Stimulated activated naive B cell treated with anti-CD40 and anti-IgM and Interleukin-4, amounts not matched to agents 10 μg/mL and 1 μg/mL and 100 μg/mL, for 72 hours (primary cell): ENCODE measurements at places on chromosomes 5 and 9.

- DNase-seq: no peak
Measured at GRCh38 chr9:90308691-90309090, 333.9 kb downstream of the DIRAS2 start.

- no peak for DNase-seq
Measured at GRCh38 chr5:6319116-6319515, 59.2 kb downstream of the MED10 start.

- DNase-seq: no peak
Measured at GRCh38 chr5:1402611-1403255, 42.5 kb downstream of the SLC6A3 start.

DNA sequence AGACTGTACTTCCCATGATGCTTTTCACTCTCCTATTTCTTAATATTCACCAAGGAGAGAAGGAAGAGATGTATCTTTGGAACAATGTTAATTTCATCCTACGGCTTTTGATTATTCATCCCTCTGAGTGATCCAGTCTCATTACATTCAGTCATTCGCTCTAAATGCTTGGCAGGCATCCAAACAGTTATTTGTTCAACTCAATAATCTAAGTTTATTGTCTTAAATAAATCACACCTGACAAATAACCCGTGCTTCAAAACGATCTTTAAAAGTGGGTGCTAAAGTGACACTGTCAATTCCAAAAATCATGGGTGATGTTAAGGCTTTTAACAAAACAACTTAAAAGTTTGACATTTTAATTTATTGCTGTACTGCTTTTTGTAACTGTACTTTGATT, 233.1 kb downstream of the RASEF start:
- no peak for DNase-seq

GRCh38 chr5:7871653-7872052, 2.7 kb downstream of the MTRR start:
- no peak for DNase-seq

DNA sequence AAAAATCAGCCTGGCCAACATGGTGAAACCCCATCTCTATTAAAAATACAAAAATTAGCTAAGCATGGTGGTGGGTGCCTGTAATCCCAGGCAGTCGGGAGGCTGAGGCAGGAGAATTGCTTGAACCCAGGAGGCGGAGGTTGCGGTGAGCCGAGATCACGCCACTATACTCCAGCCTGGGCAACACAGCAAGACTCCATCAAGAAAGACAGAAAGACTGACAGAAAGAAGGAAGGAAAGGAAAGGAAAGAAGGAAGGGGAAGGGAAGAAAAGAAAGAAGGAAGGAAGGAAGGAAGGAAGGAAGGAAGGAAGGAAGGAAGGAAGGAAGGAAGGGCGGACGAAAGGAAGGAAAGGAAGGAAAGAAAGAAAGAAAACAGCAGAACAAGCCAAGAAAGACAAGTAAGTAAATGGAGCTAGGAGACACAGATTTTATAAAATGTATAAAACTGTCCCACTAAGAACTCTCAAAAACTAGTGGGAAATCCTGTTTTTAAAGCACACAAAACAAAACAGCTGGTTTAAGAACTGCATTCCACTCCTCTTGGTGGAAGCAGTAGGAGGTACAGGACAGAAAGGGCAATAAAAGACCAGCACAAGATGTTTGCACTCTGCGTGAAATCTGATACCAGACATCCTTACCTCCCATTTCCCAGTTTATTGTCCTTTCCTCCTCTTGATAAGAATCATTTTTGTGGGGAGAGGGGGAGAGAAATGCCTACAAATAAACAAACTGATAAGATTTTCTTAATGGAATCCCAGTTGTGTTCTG, 46.7 kb downstream of the MYO10 start:
- no peak for DNase-seq

DNA sequence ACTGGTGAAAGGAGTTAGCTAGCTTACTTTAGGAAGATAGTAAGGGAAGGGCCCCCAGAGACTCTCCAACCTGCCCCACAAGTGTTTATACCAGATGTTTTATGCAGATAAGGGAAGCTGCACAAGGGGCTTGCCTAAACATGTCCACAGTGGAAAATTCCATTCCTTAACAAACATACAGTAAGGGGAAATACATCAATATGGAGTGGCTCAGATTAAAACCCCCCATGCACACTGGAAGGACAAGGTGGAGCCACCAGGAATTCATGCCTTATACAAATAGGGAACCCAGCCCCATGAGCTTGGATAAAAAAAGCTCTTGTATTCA, 106.3 kb upstream of the GPBP1 start:
- DNase-seq: no peak

DNA sequence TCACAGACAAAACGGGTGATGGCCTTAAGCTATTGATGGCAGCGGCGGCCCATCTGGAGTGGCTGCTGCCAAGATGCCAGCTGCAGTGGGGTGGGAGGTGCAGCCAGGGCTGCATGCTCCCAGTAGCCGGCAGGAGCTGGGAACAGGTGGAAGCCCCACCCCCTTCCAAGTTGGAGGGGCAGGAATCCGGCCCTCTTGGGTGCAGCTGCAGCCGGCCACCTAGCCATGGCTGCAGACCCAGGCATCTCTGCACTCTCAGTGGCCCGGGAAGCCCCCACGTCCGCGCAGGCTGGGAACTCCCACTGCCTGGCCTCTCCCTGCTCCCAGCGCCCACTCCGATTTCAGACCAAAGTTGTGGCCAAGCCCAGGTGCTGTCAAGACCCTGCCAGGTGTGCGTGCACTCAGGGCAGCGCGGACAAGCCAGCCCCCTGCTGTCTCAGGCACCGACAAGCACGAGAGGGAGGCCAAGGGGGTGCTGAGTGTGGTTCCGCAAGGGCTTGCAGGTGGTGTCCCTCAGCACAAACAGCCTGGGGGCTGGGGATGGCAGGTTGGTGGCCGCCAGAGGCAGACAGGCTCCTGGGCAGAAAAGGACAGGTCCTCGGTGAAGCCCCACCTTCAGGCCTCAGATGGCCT, 115.1 kb upstream of the TSLP start:
- DNase-seq: no peak

DNA sequence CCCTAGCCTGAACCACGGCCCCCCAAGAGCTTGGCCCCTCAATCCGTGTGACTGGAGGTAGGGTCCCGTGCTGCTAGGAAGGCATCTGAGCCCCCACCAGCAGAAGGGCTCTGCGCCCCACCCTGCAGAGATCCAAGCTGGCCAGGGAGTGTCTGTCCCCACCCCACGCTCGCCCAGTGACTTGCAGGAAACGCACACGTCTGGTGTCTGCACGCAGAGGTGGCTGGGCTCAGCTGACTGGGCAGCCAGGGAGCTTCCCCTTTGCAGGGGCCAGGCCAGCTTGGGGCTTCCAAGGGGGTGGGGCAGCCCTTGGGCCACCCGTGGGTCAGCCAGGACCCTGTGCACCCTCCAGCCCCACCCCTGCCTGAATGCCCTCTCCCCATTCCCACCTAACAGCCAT, 24.3 kb downstream of the NOTCH1 start:
- DNase-seq: no peak

GRCh38 chr9:89541798-89542197, 43.9 kb upstream of the SEMA4D start:
- DNase-seq: no peak

GRCh38 chr9:126475933-126476555, 137.7 kb upstream of the LMX1B start:
- DNase-seq: no peak

DNA sequence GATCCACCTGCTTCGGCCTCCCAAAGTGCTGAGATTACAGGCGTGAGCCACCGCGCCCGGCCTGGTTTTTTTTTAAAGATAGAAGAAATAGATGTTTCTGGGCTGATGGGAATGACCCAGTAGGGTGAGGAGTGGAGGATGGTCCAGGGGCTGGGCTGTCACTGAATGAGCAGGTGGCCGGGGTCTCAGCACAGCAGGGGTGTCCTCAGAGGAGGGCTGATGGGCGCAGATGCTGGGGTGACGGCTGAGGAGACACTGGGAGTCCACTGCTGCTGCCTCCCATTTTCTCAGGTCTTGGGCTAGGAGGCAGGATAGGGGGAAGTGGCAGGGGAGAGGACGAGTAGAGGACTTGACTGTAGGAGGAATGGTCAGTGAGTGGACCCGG, 2.3 kb upstream of the TOR4A start:
- DNase-seq: no peak

GRCh38 chr9:83588256-83588655, 34.7 kb upstream of the IDNK start:
- DNase-seq: no peak

DNA sequence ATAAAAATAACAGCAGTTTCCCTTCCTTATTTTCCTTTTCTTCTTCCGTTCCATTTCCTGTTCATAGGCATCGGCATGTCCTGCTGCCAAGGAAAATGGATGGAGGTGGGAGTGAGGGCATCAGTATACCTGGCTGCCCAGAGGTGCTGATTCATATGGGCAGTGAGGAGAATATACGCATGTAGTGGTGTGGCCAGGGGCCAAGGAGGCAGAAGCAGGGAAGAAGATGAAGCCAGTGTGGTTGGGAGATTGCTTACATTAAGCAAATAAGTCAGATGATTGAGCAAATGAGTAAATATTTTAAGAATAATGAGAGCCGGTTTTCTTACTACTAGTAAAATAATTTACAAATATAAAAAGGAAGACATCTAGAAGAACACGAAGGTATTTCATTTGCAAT, 344.9 kb upstream of the PAPPA start:
- no peak for DNase-seq
